ENCODE measurements at places on chromosomes 11 and 22.

DNA sequence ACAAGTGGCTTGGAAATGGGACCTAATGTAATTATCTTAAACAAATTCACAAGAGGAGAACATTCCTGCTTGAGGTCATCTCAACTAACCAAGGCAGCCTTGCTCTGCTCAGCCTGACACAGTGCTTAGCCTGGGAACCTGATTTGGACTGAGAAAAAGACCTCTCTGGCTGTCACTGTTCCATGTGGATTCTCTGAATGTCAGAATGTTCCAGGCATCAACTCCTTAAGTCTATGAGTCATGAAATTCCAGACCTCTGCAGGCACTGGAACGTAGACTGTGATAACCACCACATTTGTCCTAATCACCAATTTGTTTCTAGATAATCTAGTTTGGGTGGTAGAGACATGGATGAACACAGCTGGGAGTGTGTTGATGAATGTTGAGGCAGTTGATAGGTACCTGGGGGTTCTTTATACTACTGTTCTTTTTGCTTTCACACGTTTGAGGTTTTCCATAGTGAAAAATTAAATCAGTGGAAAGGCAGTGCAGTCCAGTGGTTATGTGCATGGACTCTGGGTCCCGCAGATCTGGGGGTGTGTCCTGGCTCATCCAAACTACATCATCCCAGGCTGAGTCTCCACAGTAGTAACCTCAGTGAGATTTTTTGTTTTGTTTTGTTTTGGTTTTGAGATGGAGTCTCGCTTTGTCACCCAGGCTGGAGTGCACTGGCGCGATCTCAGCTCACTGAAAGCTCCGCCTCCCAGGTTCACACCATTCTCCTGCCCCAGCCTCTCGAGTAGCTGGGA lies 269.6 kb downstream of the MN1 start:
- DNase-seq: peak; percentile 45

- DNase-seq: no peak
Observed at GRCh38 chr11:116852261-116853031, 15.0 kb upstream of the APOA1 start.

GRCh38 chr11:124724979-124725718 lies 14.6 kb upstream of the NRGN start:
- no peak for DNase-seq

- DNase-seq: no peak
Observed at GRCh38 chr22:42281284-42281683, 10.8 kb upstream of the TCF20 start.

GRCh38 chr11:73974604-73975478 lies 7.8 kb downstream of the UCP2 start:
- DNase-seq: no peak

DNA sequence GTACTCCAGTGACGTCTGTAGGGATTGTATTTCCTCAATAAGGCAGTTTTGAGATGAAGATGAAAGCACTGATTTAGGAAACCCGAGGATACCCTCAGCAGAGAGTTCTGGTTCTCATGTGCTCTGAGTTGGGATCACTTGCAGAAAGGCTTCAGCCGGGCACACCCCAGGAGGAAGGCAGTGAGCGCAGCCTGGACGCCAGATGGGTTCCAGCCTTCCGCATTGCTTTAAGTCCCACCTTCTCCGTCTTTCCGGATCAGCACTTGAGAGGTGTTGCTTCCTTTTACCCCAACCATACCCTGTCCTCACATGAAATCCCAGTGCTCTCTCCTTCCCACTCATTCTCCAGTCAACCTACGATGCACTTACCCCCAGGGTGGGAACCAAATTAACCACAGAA lies 239.5 kb upstream of the CADM1 start:
- no peak for DNase-seq

DNA sequence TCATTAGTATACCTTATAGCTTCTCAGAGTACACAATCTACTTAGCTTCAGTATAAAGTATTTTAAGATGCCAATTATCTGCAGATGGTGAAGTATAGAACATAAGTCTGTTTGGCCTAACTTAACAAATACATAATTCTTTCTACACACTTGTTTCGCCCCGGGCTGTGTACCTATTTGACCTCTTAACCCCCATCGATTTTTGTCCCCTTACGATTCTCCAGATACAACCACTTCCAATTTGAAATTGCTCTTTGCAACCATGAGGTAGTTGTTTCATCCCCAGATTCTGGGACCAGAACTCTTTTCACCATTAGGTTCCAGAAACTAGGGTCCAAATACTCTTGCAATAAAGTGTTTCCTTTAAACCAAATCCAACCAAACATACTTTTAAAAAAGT lies 10.0 kb upstream of the UPB1 start:
- no peak for DNase-seq

DNA sequence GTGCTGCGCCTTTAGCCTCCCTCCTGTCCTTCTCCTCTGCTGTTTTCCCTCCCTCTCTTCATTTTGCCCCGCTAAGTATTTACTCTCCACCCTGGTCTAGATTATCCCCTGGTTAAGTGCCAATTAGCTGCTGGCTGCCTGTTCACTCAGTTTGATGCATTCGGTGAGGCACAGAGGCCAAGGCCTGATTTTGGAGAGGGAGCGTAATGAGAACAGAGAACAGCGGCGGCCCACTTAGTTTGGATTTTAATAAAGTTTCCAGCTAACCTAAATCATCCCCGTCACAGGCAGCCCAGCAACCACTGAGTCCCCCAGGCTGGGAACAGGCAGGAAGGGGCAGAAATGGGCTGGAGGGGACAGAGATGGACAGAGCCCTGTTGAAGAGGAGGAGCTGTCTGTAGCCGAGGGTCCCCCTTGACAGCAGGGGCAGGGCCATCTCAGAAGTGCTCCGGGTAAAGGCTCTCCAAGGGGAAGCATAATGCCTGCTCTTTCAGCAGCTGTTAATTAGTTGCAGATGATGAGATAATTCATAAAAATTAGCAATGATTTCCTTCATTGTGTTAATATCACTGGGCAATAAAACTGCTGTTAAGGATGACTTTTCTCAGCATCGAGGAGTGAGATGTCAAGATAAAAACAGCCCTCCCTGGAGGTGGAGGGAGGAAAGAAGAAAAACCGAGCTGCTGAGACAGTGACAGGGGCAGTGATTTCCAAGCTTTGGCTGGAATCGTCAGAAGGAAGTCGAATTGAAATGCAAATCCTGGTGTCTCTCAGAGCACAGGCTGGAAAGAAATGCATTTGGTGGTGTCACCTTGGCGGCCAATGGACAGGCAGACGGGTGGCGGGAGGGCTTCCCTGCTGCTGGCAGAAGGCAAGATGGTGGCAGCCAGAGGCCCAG lies 170.1 kb downstream of the GRIK4 start:
- no peak for DNase-seq

- no peak for DNase-seq
Observed at GRCh38 chr11:121711939-121712338, 259.2 kb upstream of the SORL1-AS1 start.

DNA sequence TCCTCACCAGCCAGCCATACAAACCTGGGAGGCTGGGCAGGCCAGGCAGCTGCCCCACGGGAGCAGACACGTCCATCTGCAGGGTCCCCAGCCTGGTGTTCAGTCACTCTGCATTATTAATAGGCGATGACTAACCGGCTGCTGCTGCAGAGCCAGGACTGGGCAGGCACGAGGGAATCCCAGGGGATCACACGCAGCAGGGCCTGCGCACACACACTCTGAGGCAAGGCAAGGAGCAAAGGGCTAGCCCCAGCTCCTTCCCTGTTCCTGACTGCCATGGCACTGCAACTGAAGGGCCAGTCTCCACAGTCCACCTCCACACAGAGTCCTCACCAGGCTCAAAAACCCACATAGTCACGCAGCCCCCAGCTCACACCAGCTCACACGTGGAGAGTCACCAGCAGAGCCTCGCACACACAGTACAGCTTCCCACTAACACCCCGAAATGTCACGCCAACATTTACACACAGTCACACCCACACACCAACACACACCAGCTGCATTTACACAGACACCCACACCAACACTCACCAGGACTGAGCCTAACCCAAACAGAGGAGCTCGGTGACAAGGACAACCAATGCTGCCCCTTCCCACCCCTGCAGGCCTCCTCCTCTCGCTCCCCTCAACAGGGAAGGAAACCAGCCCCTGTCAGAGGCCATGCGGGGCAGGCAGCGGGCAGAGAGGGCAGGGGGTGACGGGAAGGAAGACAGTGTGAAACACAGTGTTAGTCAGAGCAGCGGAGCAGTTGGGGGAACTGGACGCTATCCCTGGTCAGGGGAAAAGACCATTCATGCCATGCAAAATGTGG lies 47.3 kb downstream of the NRXN2 start:
- DNase-seq: peak; percentile 83

GRCh38 chr11:102596578-102596977 lies 28.6 kb downstream of the MMP20 start:
- no peak for DNase-seq

GRCh38 chr11:110599207-110599606 lies 113.0 kb downstream of the ARHGAP20 start:
- DNase-seq: no peak

GRCh38 chr11:75743711-75744563 lies 24.6 kb upstream of the DGAT2 start:
- DNase-seq: no peak

DNA sequence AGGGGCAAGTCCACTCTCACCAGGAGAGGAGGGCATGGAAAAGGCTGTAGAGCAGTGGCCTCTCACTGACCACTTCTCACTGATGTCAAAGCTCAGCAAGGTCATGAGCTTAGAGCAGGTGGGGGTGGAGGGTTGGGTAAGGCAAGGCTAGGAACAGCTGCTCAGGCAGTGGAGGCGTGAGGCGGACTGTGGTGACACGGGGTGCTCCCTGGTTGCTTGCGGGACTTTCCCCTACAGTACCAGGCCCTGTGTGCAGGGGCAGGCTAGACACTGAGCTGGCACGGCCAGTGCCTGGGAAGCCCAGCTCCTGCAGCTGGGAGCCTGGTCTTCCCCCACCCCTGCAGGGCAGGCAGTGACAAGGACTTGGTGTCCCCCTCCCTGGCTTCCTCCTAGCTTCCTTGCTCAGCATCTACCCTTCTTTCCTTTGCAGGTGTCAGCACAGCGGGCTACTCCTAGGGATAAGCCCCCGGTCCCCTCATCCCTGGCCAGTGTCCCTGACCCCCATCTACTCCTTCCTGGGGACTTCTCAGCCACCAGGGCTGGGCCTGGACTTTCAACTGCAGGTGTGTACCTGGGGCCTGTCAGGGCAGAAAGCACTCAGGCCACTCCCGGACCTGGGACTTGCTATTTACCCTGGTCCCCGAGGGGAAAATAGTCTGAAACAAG lies 45.6 kb downstream of the PISD start:
- DNase-seq: no peak

DNA sequence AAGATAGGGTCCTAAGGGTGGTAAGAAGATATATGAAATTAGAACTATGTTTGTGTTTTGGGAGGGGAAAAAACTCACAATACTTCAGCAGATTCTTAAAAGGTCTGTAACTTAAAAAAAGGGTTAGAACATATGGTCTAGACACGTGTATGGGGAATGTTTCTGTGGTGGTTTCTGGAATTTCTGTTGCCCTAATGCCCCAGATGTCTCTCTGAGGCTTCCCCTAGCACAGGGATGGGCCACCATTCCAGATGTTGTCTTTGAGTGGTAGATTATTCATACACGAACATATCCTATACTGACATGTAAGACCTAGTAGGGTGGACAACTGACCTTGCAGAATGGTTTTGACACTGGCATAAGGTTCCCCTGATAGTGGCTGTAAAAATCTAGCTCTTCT lies 26.2 kb downstream of the EHF start:
- DNase-seq: no peak

- no peak for DNase-seq
Observed at GRCh38 chr11:119726150-119726553, 2.8 kb downstream of the NECTIN1 start.

DNA sequence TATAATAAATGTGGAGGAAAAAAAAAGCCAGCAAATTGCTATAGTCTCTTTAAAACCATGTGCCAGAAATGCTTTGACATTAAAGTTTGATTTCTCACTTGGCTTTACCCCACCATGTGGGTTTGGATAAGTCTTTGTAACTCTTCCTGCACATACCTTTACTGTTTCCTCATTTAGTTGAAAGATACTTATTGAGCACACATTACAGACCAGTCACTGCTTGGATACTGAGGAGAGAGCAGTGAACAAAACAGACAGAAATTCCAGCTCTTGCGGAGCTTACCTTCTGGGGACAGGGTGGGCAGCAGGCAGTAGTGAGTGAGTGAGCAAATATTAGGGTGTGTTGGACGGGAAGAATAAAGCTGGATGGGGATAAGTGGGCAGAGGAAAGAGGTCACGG lies 13.7 kb downstream of the PACS1 start:
- no peak for DNase-seq

GRCh38 chr11:71998649-71999310 lies at the start of gene IL18BP:
IL18BP (plus strand) TSS chr11:71998909; CDS start chr11:71999985, 1,076 bp downstream.
- DNase-seq: no peak

DNA sequence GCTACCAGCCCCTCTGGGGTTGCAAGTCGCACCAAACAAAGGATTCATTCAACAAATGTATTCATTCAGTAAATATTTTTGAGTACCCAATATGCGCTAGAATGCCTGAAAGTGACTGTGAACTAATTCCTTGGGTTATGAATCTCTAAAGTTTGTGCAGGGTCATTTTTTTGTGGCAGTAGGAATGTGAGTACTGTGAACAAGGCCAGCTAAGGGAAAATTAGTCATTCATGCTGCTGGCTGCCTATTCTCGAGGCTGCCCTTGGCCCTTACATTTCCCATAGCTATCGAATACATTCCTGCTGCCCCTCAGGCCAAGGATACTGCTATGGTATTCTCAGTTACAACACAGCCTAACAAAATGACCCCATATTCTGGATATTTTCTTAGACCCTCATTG lies 141.6 kb downstream of the TRPC6 start:
- peak; percentile 35 for DNase-seq

- DNase-seq: no peak
Observed at GRCh38 chr22:20786536-20786979, 12.6 kb downstream of the SERPIND1 start.

DNA sequence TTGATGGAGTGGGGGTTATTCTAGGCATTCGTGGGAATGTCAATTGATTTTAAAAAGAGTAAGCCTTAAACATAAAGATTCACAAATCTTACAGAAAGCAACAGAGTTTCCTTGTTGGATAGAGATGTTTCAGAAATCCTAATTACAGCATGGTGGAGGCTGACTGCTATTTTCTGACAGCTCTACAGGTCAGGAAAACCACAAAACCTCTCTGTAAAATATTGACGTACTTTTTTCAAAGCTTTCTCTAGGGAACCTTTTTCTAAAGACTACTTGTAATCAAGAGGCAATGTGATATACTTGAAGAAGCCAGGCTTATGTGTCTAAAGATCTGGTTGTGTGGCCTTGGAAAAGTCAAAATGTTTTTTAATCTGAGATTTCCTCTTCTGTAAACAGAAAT lies 9.1 kb upstream of the OR8B8 start:
- DNase-seq: no peak

- no peak for DNase-seq
Observed at GRCh38 chr11:98390391-98390790, 630.4 kb upstream of the CNTN5 start.
